ENCODE measurements at places on chromosomes 3 and 15.

GRCh38 chr15:66800584-66801235 is 98.7 kb downstream of the SMAD6 start:
- DNase-seq = no peak

DNA sequence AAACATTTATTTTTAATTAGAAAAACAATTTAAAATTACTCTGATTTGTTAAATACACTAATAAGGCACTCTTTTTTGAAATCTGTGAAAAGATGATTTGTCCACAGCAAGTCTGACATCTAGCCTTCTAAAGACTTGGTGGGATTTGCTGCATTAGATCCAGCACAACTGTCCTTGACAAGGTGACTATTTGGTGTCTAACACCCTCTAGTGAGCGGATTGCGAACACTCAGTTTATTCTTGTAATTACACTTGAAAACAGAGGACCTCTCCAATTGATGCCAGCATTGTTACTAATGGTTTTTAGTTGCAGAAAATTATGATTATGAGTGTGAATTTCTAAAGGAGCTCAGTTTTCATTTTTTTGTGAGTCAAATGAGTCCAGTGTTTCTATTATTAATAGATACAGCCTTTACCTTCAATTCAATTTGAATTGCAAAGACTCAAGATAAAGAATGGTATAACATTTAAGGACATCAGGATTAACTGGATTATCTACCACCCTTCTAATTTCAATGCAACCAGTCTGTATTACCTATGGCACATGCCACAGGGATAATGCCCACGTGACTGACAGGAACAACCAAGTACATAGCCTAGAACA is 29.7 kb upstream of the STRIT1 start:
- peak; percentile 90 for DNase-seq

GRCh38 chr3:67875338-67875737 is 220.9 kb upstream of the SUCLG2 start:
- DNase-seq = no peak

GRCh38 chr15:34993412-34993811 is 5.3 kb upstream of the ZNF770 start:
- no peak for DNase-seq

GRCh38 chr3:162489853-162490252 is 993.2 kb downstream of the OTOL1 start:
- peak; percentile 44 for DNase-seq

DNA sequence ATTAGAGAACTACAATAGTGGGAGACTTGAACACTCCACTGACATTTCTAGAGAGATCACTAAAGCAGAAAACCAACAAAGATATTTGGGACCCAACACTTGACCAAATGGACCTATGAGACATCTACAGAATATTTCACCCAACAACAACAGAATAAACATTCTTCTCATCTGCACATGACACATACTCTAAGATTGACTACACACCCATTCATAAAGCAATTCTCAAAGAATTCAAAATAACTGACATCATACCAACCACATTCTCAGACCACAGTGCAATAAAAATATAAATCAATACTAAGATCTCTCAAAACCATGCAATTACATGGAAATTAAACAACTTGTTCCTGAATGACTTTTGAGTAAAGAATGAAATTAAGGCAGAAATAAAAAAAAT is 473.7 kb downstream of the LPP start:
- no peak for DNase-seq

- no peak for DNase-seq
Measured at GRCh38 chr3:158314426-158315357, 204.8 kb downstream of the RSRC1 start.

DNA sequence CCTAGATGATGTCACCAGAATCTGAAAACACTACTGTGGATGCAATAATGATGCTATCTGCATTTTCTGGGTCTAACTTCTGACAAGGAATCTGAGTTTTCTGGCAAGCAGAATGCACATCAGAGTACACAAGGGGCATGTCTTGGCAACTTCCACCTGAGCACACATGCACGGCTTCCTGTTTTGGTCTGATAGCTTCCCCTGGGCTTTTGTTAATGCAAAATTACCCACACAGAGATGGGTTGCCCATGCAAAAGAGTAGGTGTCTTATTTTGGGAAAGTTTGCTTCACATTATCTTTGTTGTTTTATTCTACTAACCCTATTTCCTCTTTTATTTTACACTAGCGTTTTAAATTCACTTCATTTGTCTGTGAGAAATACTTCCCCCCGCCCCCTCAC is 74.2 kb upstream of the SATB1 start:
- peak; percentile 44 for DNase-seq

DNA sequence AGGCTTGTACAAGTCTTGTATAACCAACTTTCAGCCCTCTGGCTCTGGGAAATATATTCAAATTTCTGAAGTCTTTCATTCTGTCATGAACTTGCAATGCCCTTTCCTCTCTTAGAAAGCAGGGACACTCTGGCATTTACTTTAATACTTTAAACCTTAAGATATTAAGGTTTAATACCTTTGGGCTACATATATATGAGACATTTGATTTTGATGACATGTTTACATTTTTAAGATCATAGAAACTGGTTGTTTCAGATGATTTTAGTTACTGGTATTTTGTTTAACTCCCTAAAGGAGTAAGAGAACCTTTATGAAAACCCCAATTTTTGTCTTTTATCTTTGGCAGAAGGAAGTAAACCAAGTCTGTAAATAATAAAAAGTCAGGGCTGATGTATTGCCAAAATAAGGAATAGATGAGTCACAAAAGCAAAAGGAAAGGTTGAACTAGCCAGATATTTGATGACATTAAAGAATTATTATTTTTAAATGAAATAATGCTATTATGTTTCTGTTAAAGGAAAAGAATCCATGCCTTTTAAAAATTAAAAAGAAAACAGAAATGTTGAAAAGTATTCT is 579.0 kb upstream of the CBLB start:
- no peak for DNase-seq

DNA sequence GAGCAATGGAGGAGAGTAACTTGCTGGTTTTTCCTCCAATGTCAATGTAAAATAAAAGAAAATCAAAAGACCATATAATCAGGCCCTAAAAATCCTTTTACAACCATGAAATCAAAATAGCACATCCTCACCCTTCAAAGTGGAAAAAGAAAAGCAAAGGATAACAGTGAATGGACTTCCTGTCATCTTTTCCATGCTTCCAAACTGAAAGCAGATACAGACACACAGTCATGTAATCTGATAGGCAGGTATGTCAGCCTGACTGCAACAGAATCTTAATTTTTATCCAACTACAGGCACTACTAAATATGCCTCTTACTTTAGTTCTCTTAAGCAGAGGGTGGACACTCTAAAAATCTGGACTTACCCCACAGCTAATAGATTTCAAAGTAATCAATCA is 27.8 kb upstream of the IGDCC4 start:
- no peak for DNase-seq

- DNase-seq = no peak
Measured at GRCh38 chr3:99962703-99963102, 145.0 kb downstream of the CMSS1 start.

DNA sequence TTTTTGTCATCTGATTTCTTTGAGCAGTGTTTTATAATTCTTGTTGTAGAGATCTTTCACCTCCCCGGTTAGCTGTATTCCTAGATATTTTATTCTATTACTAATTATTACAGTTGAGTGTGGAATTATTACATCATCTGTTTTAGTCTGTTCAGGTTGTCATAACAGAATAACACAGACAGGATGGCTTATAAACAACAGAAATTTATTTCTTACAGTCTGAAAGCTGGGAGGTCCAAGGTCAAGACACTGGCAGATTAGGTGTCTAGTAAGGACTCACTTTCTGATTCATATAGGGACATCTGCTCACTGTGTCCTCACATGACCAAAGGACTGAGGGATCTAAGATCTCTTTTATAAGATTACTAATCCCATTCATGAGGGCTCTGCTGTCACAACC is 121.3 kb upstream of the THBS1 start:
- no peak for DNase-seq

GRCh38 chr3:127221037-127221436 is 28.1 kb downstream of the PRR23E start:
- DNase-seq = no peak

- no peak for DNase-seq
Measured at GRCh38 chr3:5330152-5330810, 142.8 kb downstream of the EDEM1 start.

- no peak for DNase-seq
Measured at GRCh38 chr3:152400887-152401286, 132.2 kb downstream of the MBNL1 start.

GRCh38 chr15:41930221-41930866 is 36.5 kb upstream of the SPTBN5 start:
- peak; percentile 44 for DNase-seq

DNA sequence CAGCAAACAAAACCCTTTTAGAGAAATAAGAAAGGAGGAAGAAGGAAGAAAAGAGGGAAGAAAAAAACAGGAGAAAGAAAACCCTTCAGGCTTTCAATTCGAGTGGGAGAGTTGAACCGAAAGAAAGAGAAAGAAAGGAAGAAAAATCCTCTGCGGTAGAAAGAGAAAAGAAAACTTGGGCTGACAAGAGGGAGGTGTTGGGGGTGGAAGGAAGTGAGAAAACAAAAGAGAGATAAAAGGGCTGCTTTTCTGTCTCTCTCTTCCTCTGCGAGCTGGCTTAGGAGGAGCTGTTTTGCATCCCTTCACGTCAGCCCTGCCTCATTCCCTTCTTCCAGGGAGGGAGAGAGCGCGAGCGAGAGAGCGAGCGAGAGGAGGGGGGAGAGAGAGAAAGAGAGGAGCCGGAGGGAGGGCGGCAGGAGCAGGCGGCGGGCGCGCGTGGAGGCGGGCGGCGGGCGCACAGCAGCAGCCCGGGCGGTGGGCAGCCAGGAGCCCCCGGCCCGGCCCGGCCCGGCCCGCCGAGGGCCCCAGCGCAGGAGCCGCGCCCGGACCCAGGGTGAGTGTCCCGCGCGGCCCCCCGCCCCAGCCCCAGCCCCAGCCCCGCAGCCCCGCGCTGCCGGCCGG is at the start of gene ZNF710:
Gene ZNF710, plus strand, starts transcription at position 263 of the 621 bp plus-strand sequence. CDS start 65,814 bp downstream, outside the sequence.
- DNase-seq = peak; percentile 75

DNA sequence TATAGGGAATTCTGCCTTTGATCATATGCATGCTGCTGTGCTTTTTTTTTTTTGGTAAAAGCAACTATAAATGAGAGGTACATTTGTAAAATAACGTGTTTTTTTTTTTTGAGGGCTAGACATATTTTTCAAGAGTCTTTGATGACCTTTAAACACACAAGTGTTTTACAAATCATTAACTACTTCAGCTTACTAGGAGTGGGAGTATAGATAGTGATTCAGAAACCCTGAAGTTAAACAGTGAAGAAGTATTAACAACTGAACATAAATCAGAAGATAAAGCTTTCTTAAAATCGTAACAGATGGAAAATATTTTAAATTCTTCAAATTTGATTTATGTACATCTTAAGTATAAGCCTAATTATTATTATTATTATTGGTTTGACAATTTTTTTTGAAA is 2.9 kb upstream of the GMNC start:
- DNase-seq = no peak

DNA sequence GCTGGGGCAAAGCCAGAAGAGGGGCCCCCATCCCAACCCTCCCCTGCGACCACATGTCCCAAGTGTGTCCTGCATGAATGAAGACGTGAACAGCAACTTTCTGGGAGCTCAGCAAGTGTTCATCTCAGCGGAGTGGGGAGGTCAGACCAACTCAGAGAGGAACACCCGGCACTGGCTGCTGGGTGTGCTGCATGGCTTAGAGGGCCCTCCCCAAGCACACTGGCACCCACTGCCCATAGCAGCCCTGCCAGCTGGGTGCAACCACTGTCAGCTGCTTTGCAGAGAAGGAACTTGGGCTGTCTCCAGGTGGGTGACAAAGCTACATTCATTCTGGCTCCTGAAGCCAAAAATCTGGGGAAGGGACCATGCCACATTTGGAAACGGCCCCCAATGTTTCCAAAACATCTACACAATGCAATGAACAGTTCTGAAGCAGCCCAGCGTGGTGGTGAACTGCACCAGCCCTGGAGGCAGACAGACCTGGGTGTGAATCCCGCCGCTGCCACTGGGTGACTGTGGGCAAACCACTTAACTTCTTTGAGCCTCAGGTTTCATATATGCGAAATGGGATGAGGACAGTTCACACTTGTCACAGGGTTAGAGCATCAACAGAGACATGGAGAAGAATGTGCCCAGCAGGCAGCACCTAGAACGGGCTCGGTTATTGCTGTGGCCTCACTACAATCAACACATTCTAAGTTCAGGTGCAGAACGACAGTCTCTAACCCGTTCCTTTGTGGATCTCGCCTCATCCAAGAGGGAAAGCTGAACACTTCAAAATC is 145.4 kb downstream of the NUP210 start:
- DNase-seq = no peak

- peak; percentile 65 for DNase-seq
Measured at GRCh38 chr3:59818033-59818918, 768.5 kb upstream of the CFAP20DC start.

- no peak for DNase-seq
Measured at GRCh38 chr3:174495311-174495710, 363.8 kb upstream of the NAALADL2 start.

- no peak for DNase-seq
Measured at GRCh38 chr3:113055961-113056360, 65.2 kb downstream of the GTPBP8 start.

- no peak for DNase-seq
Measured at GRCh38 chr15:80424381-80424780, 20.2 kb downstream of the ARNT2 start.

DNA sequence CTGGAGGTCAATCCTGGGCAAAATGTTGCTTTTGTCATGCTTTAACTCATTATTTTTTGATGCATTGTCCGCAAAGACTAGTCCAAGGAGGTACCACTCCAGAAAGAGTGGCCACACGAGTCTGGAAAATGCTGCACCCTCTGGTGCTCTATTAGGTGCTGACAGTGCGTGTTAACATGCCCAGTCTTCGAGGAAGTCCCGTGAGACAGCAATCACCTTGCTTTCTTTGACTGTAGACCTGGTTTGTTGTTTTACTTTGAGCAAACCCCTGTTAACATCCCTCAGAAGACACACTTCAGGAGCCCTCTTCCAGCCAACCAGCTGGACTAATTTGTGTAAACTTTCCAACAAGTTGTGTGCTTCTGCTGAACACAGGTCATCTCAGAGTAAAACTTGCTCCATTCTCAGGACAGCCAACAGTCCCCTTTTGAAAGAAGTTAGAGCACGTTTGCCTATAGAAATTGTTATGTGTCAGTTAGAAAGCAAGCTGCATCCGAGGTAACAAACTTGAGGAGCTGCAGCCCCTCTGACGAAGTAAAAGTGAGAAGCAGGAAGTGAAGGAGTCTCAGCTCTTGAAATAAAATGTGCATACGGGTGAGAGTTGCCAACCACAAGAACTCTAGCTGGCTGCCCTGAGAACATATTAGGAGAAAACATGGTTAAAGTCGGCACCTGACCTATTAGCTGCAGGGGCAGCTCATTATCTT is 205.0 kb downstream of the LPP start:
- DNase-seq = peak; percentile 54
